ENCODE measurements at places on chromosomes 7 and 10.

DNA sequence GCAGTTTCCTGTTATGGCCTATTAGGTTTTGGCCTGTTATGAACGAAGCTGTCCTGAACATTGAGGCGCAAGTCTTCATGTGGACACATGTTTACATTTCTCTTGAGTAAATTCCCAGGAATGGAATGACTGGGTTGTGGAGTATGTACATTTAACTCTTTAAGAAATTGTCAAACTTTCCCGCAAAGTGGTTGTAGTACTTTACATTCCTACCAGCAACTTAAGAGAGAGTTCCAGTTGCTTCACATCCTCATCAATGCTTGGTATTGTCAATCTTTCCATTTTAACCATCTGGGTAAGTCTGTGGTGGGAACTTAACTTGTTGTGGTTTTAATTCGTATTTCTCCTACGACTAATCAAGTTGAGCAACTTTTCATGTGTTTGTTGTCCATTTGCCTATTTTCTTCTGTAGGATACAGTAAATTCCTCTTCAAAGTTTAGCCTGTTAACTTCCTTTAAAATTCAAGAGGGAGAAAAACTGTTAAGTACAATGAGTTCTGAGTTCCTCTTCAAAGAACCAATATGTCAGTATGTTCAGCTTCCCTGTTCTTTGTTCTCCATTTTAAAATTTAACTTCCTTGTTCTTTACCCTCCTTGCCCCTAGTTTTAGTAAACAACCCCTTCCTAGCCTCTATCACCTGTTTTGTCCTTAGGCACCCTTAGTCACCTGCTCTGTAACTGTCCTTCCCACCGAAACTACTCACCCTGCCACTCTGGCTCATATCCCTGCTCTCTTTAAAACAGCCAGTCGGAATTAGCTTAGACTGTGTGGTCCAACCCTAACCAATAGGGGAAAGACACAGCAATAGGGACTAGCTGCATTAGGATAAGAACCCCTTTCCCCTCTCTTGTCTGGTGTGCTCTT lies 74.0 kb downstream of the FAM241B start:
- H3K4me3 ChIP-seq = no peak overlapping the region
- no peaks in the 10 kb centered on the region for H3K36me3 ChIP-seq
- no peak for DNase-seq
- H3K4me1 ChIP-seq = peaks cover 6% of the 10 kb centered on the region

- H3K4me1 ChIP-seq = no peaks in the 10 kb centered on the region
- no peak overlapping the region for H3K4me3 ChIP-seq
- H3K27me3 ChIP-seq = no peaks in the 10 kb centered on the region
- H3K36me3 ChIP-seq = no peaks in the 10 kb centered on the region
Observed at GRCh38 chr7:122544463-122544862, 154.5 kb downstream of the RNF133 start.

- no peak overlapping the region for H3K4me3 ChIP-seq
- no peak for DNase-seq
- no peak overlapping the region for H3K27ac ChIP-seq
- peaks cover 2% of the 10 kb centered on the region for H3K4me1 ChIP-seq
- no peaks in the 10 kb centered on the region for H3K27me3 ChIP-seq
Observed at GRCh38 chr7:19051767-19052375, 65.6 kb downstream of the TWIST1 start.

DNA sequence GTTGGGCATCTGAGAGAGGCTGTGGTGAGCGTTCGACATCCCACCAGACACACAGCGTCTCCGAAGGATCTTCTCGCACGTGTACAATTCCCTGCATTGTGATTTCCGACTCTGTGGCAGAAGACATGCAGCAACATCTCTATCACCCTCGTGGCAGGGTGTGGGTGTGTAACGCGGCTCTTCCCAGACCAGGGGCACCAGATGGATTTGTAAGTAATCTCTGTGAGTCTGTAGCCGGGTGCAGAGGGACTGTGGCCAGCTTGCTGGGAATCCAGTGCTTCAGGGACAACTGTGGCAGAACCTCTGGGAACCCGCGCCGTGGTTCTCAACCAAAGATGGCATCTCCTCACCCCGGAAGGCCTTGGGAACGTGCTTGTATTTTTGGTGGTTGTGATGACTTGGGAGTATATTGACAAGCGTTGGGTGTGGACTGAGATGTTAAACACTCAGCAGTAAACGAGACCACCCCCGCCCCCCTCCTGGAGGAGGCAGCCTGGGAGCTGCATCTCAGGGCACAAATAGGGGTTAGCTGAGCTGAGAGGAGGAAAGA lies 21.2 kb downstream of the FOXL3 start:
- H3K4me1 ChIP-seq = no peaks in the 10 kb centered on the region
- H3K4me3 ChIP-seq = no peak overlapping the region
- peaks cover 7% of the 10 kb centered on the region for H3K27me3 ChIP-seq
- H3K27ac ChIP-seq = no peak overlapping the region
- DNase-seq = no peak

GRCh38 chr7:95755277-95755934 lies 16.9 kb upstream of the DYNC1I1 start:
- no peak for DNase-seq
- H3K4me1 ChIP-seq = peaks cover 6% of the 10 kb centered on the region
- no peaks in the 10 kb centered on the region for H3K36me3 ChIP-seq
- no peak overlapping the region for H3K27ac ChIP-seq

- DNase-seq = no peak
- peaks cover 37% of the 10 kb centered on the region for H3K4me1 ChIP-seq
- no peaks in the 10 kb centered on the region for H3K27me3 ChIP-seq
- H3K4me3 ChIP-seq = no peak overlapping the region
- H3K27ac ChIP-seq = peak overlapping the region; percentile 87
Observed at GRCh38 chr7:129865093-129865924, 87.5 kb downstream of the UBE2H start.

DNA sequence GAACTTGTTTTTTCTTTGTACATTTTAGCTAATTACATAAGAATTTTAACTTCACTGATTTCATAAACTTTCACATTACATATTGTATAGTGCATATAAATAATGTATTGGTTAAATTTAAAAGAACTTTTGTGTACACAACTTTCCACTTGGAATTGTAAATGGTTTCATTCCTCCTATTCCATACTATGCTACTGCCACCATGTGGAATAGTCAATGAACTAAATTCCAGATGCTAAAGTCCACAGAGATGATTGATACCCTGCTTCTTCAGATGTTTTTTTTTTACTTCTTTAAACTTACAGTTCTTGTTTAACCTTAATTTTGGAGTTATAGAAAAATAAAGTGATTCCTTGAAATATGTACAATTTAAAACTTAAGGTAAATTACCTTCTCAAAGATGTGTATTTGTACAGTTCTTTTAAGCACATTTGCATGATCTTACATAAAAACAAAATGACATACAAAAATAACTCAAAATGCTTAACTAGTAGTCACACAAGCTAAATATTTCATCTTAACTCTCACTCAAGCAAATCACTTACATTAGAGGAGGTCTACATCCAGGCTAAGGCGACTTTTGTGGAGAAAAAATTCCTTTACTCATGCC lies 247.6 kb upstream of the HGF start:
- no peak for DNase-seq
- H3K27ac ChIP-seq = no peak overlapping the region
- no peaks in the 10 kb centered on the region for H3K36me3 ChIP-seq
- H3K27me3 ChIP-seq = no peaks in the 10 kb centered on the region
- H3K4me3 ChIP-seq = no peak overlapping the region
- H3K4me1 ChIP-seq = peaks cover 4% of the 10 kb centered on the region

DNA sequence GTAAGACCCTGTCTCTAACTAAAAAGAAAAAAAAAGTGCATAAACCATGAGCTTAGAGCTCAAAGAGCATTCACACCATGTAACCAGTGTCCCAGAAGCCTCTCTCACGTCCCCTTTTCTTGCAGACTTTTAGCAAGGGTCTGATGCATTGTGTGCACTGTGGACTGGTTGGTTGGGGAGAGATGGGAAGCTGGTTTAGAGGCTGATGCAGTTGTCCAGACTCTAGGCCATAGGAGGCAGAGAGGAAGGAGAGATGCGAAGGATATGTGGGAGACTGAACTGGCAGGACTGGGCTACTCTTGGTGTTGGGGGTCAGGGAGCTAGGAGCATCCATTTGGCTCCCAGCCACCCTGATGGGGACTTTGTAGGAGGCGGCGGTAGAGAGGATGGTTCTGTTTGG lies 1.8 kb downstream of the SSC4D start:
- peaks cover 14% of the 10 kb centered on the region for H3K4me1 ChIP-seq
- no peak overlapping the region for H3K4me3 ChIP-seq
- no peaks in the 10 kb centered on the region for H3K36me3 ChIP-seq
- DNase-seq = no peak
- H3K27ac ChIP-seq = no peak overlapping the region

Data from progenitor cell of endocrine pancreas (in vitro differentiated cells).